Heart right ventricle (tissue), 16 donors: ENCODE measurements at places on chromosomes 3 and 15. TPM values are rescaled to one million over a fixed set of nuclear protein-coding genes. Genes with fewer than 3 reads are reported as not detected.

MBD4 gene
- polyA plus RNA-seq = 37.8 TPM

THAP10 gene
- polyA plus RNA-seq = 4.2 TPM

APBA2 gene
- 0.37 TPM for polyA plus RNA-seq

DNA sequence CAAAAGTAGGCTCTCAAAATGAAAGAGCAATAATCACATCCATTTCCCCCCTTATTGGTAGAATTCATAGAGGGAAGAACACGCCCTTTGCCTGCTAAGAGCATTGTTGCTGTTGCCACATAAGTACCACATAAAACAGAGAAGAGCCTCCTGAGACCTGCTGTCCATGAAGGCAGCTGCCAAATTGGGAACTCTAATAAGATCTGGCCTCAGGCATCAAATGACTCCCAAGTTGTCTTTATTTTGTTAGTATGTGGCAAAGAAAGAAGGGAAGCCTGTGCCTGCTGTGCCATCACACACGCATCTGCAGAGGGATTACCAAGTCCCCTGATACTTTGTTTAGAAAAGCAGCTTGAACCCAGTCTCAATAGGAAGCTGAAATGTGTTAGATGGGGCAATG lies 23.9 kb downstream of the VGLL3 start:
- no peak for DNase-seq

GRCh38 chr15:62187425-62187824 lies 22.3 kb upstream of the C2CD4B start:
- no peak for DNase-seq

DNA sequence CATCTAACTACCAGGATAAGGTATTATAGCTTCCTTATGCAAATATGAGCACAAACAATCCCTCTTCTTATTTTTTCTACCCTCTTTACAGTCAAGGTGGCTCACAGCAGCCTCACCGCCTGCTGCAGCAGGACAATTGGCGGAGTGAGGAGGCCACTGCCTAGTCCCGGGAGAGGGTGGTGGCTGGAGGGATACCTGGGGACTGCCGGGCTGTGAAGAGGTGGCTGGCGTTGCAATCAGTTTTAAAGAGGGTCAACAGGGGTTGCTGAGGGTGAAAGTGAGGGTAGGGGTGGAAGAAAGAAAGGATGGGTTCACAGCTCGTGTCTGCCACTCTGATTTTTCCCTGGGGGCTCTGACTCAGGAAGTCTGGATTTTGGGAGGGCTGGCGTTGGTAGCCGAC lies 105.1 kb upstream of the SLC6A6 start:
- DNase-seq = no peak
